ENCODE measurements at places on chromosomes 11 and 22.

DNA sequence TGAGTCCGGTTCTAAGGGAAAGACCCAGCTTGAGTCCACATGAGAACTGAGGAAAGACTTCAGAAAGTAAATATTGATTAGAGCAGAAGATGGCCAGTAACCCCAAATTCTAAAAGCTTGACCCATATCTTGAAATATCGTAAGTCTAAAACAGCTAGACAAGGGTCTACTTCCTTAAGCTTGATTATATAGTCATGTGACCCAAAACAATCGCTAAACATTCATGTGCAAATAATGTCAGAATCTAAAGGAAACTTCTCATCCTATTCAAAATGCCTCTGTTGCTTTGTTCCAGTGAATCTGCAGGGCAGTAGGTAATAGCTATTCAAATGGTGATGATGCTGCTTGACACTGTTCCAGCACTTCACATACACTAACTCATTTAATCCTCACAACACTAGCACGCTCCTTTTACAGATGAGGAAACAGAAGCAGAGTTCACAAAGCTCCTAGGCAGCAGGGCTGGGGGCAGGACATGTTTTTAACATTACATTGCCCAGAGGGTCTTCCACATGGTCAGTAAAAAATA, 52.6 kb downstream of the TCF20 start:
- DNase-seq = no peak

- DNase-seq = no peak
Measured at GRCh38 chr22:35065796-35066218, at the start of gene ISX. TSS of gene ISX (plus strand) at chr22:35066158. CDS start at chr22:35067088, 930 bp downstream.

DNA sequence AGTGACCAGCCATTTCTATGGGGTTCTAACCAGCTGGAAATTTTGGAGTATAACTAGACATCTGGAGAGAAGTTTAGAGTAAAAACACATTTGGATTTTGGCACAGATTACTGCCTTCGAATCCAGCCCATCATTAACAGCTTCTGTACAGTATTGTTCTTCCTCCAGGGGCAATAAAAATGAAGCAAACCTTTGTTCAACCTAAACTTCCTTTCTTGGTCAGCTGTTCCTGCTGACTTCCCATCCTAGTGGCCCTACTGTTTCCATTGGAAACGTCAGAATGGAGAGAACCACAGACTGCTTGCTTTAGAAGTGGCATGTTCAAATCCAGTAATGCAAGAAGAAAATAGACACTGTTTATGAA, 203.7 kb upstream of the MTMR2 start:
- DNase-seq = no peak

- DNase-seq = no peak
Measured at GRCh38 chr11:14703731-14704130, 60.1 kb downstream of the PDE3B start.

DNA sequence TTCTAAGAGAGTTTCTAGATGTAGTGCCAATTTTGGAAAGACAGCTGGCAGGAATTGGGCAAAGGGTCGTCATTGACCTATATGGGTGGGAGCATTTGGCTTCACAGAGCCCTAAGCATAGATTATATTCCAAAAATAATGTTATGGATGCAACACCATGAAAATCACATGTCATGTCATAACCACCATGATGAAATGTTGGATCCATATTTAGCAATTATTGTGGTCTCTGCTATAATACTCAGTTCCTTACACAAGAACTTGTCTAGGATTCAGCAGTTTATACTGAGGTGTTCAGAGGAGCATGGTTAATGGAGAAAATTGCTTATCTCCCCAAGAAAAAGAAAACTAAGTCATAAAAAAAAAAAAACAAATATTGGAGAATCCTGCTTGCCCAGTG, 31.6 kb downstream of the NTM start:
- DNase-seq = no peak

- DNase-seq = no peak
Measured at GRCh38 chr11:1256257-1257045, 33.6 kb downstream of the MUC5B start.

DNA sequence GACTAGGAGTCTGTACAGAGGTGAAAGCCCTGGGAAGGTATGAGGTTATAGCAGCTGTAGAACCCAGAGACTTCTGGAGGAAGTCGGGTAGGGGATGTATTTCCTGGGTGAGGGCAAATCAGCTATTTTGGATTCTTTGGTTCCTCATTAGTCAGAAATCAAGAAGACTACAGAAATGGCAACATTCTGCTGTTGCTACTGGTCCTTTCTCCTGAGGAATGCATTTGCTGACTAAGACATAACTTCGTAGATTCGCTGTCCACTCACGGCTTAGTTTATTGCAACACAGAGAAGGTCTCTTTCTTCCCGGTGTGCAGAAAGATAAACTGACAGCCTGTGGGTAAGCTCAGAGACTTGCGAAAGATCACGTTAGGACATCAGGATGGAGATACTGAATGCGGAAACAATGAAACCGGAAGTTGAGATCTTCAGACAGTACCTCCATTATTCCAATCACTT, 25.3 kb upstream of the SESN3 start:
- no peak for DNase-seq

GRCh38 chr11:17473071-17473744, 3.4 kb downstream of the ABCC8 start:
- no peak for DNase-seq

DNA sequence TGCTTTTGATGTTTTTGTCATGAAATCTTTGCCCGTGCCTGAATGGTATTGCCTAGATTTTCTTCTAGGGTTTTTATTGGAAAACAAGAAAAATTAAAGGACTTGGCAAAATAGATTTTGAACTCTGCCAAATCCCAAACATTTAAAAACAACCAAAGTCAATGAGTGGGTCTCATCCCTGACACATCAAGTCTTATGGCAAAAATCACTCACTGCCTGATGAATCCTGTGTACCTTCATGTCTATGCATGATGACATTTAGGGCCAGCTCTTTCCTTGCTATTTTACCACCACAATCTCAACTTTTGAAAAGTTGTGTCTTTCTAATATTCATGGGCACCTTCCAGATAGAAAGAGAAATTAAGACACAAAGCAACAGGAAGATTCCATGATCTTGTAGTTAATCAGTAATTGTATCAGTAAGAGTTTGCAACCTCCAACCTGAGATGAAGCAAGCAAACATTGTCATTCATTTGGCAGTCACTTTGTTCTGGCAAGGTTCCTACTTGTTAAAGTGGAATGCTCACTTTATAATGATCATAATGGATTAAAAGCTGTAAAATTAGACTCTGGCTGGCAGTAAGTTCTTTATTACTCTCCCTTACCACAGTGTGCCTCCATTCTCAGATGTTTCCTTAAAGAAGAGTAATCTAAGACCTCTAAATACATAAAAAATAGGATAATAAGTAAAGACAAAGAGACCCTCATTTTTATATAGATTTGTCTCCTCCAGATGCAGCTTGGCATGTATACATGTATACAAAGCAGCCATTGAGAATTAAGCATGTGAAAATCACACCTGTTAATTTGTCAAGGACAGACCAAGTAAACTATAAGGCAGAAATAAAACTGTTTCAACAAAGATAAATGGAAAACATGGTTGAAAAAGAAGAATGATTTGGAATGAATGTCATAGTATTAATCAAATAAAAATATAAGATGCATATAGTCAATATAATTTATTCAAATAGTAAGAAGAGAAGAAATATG, 51.6 kb downstream of the ETS1 start:
- no peak for DNase-seq
